ENCODE measurements at places on chromosomes 2 and 18.

GRCh38 chr2:132875193-132875592 lies 205.2 kb upstream of the LYPD1 start:
- DNase-seq = no peak

DNA sequence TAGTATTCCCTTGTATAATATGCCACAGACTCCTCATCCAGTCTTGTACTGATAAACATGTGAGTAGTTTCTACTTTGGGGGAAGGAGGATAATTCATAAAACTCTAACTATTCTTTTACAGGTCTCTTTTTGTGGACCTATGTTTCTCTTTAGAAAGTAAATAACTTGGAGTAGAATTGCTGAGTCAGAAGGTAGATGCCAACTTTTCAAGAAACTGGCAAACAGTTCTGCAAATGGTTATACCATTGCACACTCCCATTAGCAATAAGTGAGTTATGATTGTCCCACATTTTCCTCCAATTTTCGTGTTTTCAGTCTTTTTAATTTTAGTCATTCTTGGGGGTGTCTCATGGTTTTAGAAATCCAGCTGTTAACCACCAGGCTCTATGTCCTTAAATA lies 477.2 kb upstream of the LRRTM4 start:
- no peak for DNase-seq

- no peak for DNase-seq
Measured at GRCh38 chr2:136008205-136008865, 22.9 kb upstream of the DARS1 start.

DNA sequence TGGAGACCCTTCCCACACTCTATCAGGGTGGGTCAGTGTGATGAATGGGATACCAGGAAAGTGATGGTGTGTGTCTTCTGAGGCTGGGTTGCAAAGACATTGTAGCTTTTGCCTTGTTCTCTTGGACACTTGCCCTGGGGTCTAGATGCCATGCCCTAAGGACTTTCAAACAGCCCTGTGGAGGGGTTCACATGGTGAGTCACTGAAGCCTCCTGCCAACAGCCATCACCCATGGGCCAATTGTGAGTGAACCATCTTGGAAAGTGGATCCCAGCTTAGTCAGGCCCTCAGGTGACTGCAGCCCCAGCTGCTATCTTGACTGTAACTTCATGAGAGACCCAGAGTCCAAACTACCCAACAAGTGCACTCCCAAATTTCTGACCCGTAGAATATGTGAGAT lies 25.8 kb upstream of the IGFBP5 start:
- DNase-seq = no peak

DNA sequence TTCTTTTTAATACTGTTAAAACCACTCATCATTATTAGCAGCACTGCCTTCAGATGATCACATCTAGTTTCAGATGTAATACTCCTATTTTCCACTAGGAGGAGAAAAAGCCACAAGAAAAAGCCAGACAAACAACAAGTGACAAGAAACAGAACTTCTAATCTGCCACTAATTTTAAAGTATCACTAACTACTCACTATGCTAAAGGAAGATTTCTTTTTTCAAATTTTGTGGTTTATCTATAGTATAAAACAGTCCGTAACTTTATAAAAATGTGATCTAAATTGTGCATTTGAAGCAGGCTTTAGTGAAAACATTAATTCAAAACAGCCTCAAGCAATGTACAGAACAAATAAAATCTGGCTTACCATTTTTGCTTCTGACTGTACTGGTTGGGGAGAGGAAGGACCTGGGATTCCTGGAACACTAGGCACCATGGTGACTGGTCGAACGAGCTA lies 56.8 kb downstream of the ATF2 start:
- DNase-seq = no peak

GRCh38 chr2:149768320-149768799 lies 180.8 kb upstream of the MMADHC start:
- DNase-seq = no peak

GRCh38 chr2:239550357-239550756 lies 149.5 kb upstream of the HDAC4 start:
- DNase-seq = no peak

DNA sequence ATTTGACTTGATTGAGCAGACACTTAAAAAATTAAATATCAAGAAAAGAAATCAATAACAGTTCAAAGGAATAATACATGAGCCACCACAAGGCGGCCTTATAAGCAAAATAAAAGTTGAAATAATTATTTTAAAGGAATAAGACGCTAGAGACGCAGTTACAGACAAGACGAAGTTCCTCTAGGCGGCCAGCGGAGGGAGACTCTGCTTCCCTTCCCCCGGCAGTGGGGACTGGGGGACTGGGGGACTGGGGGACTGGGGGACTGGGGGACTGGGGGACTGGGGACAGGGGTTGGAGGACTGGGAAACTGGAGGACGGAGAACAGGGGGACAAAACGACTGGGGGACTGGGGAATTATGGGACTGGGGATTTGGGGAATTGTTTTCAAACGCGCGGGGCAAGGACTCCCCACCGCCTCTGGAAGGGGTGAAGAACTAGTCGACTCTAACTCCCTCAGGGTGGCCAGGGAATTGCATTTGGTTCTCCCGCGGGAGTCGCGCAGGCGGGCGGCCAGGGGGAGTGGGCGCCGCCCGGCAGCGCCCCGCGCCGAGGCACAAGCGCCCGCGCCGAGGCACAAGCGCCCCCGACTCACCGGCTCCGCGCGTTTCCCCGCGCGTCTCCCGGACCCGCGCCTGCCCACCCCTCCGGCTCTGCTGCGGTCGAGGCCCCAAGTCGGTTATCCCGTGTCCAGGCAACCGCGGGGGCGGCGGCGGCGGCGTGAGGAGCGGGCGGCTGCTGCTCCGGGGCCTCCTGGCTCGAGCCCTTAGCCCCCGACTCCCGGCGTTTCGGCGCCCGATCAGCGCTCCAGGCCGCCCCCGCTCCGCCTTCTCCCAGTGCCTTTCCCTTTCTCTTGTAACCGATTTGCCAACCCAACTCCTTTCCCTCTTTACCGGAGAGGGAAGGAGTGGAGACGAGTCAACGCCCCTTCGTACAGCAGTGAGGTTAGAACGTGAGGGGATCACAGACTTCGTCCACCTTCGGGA lies at the start of gene CCDC178:
TSS of gene CCDC178 (minus strand) at position 662 of the 984 bp plus-strand sequence. CDS start 28,633 bp downstream, outside the sequence.
- DNase-seq = peak; percentile 7

- DNase-seq = no peak
Measured at GRCh38 chr2:68340226-68341061, 20.7 kb upstream of the CNRIP1 start.

DNA sequence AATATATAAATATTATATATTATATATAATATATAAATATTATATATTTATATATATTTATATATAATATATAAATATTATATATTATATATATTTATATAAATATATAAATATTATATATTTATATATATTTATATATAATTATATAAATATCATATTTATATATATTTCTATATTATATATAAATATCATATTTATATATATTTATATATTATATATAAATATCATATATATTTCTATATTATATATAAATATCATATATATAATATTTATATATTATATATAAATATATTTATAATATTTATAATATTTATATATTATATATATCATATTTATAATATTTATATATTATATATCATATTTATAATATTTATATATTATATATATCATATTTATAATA lies 321.4 kb downstream of the CDH2 start:
- DNase-seq = no peak

GRCh38 chr2:181326661-181327060 lies 130.5 kb upstream of the ITGA4 start:
- DNase-seq = no peak

- no peak for DNase-seq
Measured at GRCh38 chr2:74149570-74150319, 2.0 kb upstream of the BOLA3 start.

DNA sequence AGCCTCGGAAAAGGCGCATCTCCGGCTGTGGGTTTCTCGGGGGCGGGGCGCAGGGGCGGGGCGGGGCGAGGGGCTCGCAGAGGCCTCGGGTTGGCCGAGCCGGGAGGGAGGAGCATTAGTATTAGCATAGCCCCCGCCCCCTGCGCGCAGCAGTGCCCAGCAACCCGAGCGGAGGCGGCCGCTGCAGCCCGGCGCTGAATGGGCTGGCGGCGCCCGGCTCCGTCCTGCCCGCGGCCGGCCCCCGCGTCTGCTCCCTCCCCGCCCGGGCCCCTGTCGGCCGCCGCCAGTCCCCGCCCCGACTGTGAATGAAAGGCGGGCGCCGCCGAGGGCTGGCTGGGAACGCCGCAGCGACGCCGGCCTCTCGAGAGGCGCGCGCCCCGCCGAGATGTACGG lies at the start of gene EFR3B:
TSS of gene EFR3B (plus strand) at position 149 of the 393 bp plus-strand sequence. CDS start at position 386, 237 bp downstream.
- DNase-seq = peak; percentile 99

GRCh38 chr18:9806905-9807304 lies 78.9 kb upstream of the TXNDC2 start:
- no peak for DNase-seq

DNA sequence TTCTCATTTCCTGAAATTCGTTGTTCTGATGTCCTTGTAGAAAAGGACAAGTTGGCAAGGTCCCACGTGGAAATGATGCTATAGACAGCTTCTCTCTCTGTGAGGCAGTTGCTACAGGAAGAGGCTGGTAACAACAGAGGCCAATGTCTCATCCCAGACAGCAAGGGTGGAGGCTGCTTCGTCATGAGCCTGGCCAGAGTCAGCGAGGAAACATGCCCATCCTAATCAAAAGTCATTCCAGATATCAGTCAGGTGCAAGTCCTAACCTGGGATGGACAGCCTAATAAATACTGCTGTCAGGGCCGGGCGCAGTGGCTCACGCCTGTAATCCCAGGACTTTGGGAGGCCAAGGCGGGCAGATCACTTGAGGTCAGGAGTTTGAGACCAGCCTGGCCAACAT lies 6.4 kb upstream of the SMAD7 start:
- DNase-seq = no peak

GRCh38 chr2:30721668-30722647 lies 85.3 kb downstream of the CAPN13 start:
- no peak for DNase-seq

DNA sequence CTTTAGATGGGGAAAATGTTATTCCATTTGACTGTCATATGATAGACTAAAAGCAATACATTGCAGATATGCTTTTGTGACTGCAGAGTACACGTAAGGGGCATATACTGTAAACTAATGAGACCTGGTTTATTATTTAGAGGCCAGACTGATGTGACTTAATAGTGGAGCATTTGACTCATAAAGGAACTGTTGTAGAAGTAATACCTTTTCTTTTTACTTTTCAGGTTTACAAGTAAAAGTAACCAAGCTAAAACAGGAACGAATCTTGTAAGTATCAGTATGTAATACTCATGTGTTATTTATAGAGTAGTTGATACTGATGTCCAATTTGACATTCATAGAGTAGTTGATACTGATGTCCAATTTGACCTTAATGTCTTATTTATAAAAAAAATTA lies 13.1 kb downstream of the RBBP8 start:
- no peak for DNase-seq

GRCh38 chr18:42830936-42831335 lies 284.5 kb downstream of the RIT2 start:
- DNase-seq = no peak

- no peak for DNase-seq
Measured at GRCh38 chr18:11953113-11953512, 28.2 kb upstream of the IMPA2 start.

DNA sequence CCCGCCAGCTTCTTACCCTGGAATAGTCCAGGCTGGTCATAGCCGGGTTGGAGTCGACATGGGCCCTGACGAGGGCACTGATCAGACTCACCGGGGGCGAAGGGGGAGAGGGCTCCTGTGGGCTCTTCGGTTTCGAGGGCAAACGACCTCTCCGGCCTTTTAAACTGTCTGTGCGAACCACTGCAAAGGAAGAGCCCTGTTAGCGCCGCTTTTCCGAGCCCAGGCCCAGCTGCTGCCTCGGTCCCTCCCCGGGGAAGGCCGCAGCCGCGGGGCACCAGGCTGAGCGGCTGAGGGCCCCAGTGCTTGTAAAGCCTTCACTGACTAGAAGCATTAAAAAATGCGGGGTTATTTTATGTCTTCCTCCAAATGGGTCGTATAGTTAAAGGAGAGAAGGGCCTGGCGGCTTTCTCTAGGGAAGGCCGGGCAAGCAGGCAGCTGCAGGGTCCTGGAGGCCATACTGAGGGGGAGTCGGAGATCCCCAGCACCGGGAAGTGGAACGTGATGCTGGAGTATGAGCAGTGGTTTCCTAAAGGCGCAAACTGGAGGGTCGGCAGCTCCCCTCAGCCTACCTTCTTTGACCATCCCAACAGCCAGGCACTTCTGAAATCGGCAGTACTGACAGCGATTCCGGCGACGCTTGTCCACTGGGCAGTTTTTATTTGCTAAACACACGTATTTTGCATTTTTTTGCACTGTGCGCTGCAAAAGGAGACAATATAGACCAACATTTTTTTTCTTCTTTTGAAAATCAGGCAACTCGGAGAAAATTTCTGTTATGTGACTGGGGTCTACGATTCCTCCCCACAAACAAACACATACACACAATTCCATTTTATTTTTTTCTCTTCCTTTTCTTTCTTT lies 4.5 kb downstream of the NR4A2 start:
- DNase-seq = no peak

GRCh38 chr2:224393157-224393872 lies 8.6 kb downstream of the FAM124B start:
- no peak for DNase-seq

- no peak for DNase-seq
Measured at GRCh38 chr18:75089748-75090327, 119.1 kb downstream of the PTGR3 start.

DNA sequence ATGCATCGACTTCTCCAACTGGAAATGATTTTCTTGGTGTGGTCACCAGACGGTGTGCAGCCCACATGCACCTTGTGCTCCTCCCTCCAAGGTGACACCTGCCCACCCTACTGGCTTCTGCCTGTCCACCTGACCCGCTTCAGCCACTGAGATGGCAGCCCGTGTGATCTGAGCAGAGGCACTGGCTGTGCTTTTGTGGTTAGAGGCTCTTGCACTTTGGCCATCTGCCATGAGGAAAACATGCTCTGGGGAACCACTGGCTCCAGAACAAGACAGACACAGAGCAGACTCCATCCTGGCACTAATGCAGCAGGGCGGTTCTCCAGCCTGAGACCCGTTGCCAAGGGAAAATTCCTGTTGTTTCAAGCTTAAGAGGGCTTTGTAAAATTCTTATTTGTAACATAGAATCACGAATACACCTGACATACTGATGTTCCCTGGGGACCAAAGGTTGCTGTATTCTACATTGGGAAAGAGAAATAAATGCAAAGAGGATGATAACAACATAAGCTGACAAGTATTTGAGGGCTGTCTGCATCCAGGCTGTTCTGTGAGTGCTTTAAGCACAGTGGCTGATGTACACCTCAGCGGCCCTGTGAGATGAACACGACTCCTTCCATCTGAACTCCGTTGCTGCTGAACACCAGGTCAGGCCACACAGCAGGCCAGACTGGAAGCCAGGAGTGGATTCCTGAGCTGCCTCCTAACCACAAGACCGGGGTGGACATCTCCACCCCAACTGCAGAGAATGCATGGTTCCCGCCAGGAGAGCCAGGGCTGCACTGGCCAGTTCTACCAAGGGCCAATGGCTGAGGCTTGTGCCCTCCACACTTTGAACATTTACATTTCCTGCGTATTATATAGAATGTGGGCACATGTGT lies 820.4 kb downstream of the GALR1 start:
- DNase-seq = no peak

DNA sequence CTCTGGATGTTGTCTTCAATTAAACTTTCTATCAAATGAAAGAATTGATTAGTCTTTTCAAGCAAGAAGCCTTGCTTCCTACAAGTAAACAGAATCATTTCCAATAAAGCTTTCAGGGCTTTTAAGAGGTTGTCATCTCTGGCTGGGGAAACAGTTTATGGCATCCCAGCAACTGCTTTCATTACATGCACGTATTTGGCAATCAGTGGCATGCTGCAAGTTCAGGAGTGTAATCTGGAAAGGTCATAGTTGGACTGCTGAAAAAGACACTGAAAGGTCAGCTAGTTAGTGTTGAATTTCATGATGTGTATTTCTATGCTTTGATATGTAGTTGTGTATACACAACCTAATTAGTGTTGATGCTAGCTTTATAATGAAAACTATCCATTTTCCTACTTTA lies 332.9 kb downstream of the DSC3 start:
- no peak for DNase-seq
